Left renal pelvis (tissue), 4 donors: ENCODE measurements at places on chromosomes 7 and 10. TPM values are rescaled to one million over a fixed set of nuclear protein-coding genes. Genes with fewer than 3 reads are reported as not detected.

The CFTR gene
- 4.6 TPM for polyA plus RNA-seq

GRCh38 chr7:26070290-26070689 is 81.7 kb upstream of the NFE2L3 start:
- no peak for DNase-seq

The VWDE gene
- polyA plus RNA-seq = 6.7 TPM

The CTAGE8 gene
- 3.5 TPM for polyA plus RNA-seq

DNA sequence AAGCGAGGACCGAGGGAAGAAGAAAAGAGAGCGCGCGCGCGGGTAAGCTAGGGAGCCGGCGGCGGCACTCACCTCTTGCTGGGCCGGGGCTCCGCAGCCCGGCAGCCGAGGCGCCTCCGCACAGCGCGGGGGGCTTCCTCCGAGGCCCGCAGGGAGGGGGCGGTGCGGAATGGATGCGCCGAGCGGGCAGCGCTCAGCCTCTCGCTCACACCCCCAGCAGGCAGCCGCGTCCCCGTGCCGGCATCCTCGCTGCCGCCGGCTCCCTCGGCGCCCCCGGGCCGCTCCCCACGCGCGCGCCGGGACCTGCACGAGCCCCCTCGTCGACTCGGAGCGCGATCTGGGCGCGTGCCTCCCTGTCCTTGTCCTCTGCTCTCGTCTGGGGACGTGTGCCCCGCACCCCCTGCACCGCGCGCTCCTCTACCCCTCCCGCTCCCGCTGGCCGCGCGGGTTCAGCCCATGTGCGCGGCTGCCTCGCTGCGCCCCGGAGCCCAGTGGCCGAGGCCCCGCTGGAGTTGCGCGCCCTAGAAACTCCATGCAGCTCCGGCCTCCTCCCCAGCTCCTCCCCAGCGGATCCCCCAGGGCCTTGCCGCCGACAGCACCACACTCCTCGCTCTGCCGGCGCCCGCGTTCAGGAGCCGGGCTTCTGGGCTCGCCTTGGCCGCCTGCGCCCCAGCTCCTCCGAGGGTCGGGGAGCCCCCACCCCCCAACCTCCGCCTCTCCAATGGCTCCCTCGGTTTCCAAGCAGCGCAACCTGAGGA is 75.3 kb downstream of the CALN1 start:
- DNase-seq = no peak

DNA sequence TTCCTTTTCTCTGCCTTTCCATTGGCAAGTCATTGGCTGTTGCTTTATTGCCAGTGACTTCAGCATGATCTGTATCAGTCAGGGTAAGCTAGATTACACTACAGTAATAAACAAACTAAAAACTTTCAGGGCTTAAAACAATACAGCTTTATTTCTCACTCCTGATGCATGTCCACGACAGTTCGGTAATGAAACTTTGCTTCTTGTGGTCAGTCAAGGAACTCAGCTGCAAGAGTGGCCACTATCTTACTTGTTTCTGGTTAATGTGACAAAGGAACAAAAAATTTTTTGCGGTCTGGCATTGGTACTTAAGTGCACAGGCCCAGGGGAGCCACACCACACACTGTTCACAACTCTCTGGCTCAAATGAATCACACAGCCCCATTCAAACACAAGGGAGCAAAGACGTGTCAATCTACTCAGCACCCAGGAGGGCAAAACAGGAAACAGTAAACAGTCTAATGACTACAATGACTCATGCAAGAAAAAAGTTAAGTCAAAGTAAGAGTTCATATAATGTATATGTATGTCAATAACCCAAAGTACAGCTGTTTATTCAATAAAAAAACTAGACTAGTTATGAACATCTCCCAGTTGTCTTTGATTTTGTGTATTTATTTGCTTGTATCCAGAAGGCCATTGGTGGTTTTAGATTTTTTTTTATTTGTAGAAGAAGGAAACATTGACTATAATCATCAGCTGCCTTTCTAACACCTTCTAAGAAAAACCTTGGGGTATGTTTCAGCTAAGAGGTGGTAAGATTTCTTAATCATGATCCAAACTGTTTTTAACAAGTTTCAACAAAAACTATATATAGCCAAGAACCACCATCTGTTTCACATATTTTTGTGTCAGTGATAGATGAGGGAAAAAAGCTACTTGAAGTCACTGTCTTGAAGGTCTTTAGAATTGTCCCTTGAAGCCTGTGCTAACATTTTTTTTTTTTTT is 134.4 kb upstream of the FAM3C start:
- no peak for DNase-seq

GRCh38 chr7:108046952-108047506 is 44.1 kb upstream of the LAMB1 start:
- DNase-seq = no peak

The SLC29A4 gene
- polyA plus RNA-seq = 9.5 TPM

DNA sequence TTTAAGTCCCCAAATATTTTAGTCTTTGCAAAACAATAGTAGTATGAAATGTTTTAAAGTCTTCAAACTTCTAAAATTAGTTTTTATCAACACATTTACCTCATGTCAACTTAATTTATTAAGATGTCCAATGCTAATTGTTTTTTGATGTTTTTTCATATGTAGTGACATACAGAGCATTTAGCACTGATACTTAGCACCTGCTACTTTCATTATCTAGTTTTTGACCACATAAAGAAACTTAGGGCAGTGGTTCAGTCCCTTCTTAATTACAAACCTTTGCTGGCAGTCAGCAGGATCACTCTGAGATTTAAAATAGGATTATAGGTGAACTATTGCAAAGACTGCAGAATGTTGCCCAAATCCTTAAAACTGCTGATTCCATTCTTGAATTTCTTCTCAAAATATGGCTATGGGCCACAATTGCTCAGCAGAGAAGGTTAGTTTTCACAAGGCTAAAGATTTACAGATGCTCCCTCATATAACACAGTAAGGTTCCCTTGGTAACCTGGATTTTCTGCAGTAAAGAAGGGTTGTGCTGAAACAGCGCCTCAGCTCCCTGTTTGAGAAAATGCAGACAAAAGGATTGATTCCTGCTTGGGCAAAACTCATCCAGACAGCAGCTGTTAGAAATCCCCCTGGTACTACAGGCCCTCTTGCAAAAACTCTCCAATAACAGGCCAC is 3.4 kb downstream of the GPR85 start:
- DNase-seq = no peak

The TUBB8 gene
- 1.4 TPM for polyA plus RNA-seq

- DNase-seq = no peak
Measured at GRCh38 chr10:99143651-99144050, 92.0 kb downstream of the HPSE2 start.

The LBX1 gene
- polyA plus RNA-seq = not detected

The PPP1R3C gene
- 34.8 TPM for polyA plus RNA-seq

The LOXL4 gene
- 4.7 TPM for polyA plus RNA-seq

DNA sequence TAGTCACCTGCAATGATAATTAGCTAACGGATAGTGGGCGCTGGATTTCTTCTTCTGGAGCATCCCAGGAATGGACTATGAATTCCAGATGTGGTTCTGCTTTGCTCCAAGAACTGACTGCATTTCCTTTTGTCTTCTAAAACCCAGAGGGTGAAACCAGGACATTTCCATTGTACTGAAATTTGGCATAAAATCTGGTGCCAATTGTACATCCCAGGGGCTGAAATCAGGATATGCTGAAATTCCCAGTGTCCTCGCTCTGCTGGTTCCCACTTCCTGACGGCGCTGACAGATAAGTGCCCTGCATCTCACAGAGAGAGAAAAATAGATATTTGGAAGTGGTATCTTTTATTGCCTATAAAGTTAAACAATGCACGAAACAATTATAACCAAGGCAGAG is 31.9 kb downstream of the RBM20 start:
- no peak for DNase-seq

The UBN2 gene
- polyA plus RNA-seq = 22.9 TPM

The LRRC4 gene
- 6.6 TPM for polyA plus RNA-seq

The NPFFR1 gene
- 0.22 TPM for polyA plus RNA-seq

DNA sequence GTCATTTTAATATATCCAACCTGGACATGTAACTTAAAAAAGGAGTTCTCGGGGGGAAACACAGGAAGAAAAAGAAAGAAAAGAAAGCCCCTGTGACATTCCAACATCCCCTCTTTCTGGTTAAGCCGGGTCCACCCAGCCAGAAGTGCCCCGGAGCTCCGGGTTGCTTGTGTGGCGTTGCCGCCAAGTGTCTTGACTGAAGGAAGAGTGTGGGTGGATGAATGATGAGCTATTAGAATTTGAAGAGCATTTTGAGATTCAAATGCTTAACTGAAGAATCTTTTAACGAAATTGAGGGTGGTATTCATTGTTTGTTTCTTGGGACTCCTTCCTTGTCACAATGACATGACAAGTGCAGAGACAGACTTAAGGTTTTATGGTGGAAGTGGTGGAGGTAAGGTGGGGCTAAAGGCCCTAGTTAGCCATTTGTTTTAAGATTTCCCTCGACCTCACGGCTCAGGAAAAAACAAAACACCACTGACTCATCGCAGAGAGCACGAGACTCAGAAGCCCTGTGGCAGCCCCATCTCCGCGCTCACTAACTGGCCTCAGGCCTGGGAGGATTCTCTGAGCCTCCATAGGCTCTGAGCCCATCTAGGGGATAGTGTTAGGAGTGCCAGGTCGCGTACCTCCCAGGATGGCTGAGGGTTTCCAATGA is 1.8 kb upstream of the GLI3 start:
- DNase-seq = no peak
